Placental epithelial cell (primary cell): ENCODE measurements at places on chromosomes 13 and 19. TPM values are rescaled to one million over a fixed set of nuclear protein-coding genes. Genes with fewer than 3 reads are reported as not detected.

The CGB8 gene
- total RNA-seq: 0.39 and 2.3 TPM in 2 replicates

The STOML3 gene
- total RNA-seq: not detected in 2 replicates

The PEAK3 gene
- total RNA-seq: under 0.01 TPM in 1 of 2 replicates, not detected in the other

The ZNF547 gene
- 3.9 and 4.6 TPM in 2 replicates for total RNA-seq

The TNNI3 gene
- 0.43 TPM in 1 of 2 replicates, not detected in the other for total RNA-seq

The NLRP4 gene
- total RNA-seq: not detected in 2 replicates

The OR10H1 gene
- total RNA-seq: not detected in 2 replicates

The MUC16 gene
- total RNA-seq: 34.2 and 36.1 TPM in 2 replicates

The EFNA2 gene
- 0.39 TPM in 1 of 2 replicates, not detected in the other for total RNA-seq

The PSPN gene
- total RNA-seq: 1.2 and 1.4 TPM in 2 replicates

The CRLF1 gene
- 0.87 and 3.1 TPM in 2 replicates for total RNA-seq

The POSTN gene
- 1.8 and 2.7 TPM in 2 replicates for total RNA-seq

The ZNF135 gene
- 6.4 and 9.4 TPM in 2 replicates for total RNA-seq

The B3GNT8 gene
- 4.4 and 6.3 TPM in 2 replicates for total RNA-seq
